ENCODE measurements at places on chromosomes 11 and 22.

GRCh38 chr22:36506637-36507517 is at the start of gene FOXRED2:
Gene FOXRED2 (minus strand): TSS chr22:36507040. CDS start chr22:36506422, 618 bp downstream.
- peak; percentile 98 for ATAC-seq

DNA sequence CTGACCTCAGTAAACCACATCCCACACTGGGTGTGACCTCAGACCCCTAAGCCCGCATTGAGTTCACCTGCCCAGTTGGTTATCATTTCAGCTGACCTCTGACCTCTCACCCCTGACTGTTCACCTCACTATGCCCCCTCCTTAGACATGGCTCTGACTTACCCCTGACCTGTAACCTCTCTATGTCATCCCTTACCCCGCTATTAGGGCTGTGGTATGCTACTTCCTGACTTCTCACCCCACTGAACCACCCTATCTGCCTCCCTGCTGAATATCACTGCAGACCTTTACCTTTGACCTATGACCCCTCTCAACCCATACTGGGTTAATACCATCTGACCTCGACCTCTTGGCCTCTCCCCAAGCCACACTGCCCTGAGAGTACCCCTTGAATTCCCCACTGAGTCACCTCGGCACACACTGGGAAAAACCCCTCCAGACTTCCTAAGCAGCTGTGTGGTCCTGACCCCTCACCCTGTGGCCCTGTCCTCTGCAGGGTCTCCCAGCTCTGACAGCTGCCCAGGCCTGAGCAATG is 8.3 kb downstream of the PLCB3 start:
- peak; percentile 71 for ATAC-seq

GRCh38 chr11:25535467-25536272 is 796.3 kb upstream of the ANO3 start:
- ATAC-seq: no peak

DNA sequence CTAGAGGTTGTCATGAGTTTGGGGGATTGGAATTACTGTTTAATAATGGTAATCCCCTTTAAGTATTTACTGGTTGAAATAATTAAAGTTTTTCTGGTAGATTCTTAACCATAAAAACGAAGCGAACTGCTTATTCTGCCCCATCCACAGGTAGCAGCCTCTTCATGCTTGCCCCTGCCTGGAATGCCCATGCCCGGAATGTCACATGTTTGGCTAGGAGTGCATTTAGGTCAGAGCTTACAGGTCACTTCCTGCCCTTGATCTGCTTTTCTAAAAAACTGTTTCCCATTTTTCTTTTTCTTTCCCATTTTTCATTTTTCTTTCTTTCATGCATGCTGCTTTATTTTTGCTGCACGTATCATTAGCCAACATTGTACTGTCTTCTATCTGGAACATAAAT is 69.1 kb downstream of the YAP1 start:
- ATAC-seq: no peak

DNA sequence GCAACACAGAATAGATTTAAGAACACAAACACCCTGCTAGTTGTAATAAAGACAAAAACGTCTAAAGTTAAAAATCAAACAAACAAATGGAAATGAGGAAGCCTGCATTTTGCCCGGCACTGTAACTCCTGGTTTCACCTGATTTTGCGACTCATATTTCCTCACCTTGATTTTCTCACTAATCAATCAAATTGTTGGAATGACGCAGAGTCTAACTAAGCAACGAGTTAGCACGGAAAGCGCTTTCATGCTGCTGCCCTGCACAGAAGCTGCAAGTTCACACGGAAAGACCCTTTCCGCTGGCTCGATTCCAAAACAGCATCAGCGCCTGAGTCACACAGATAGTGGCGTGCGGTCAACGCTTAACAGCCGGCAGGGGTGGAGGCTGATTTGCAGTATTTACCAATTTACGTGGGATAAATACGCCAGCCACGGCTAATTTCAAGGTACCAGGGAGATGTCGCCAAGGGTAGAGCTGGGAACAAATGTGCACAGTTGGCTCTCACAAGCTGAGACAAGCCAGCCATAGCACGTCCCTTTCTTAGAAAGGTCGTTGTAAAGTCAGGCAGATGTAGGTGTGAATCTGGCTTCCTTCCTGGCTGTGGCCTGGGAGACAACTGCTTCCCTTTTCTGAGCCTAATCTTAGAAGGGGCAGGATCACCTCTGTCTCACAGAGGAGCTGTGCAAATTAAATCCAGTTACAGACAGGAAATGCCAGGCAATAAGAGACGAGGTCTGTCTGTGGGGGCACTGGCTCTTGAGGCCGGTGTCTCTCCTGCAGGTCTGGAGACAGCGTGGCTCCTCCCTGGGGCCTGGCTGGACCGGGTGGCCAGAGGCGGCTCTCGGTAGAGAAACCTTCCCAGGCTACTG is 76.9 kb upstream of the TTLL12 start:
- peak; percentile 97 for ATAC-seq

- ATAC-seq: no peak
These were observed 9.4 kb downstream of the SUSD2 start for GRCh38 chr22:24190596-24191208.

DNA sequence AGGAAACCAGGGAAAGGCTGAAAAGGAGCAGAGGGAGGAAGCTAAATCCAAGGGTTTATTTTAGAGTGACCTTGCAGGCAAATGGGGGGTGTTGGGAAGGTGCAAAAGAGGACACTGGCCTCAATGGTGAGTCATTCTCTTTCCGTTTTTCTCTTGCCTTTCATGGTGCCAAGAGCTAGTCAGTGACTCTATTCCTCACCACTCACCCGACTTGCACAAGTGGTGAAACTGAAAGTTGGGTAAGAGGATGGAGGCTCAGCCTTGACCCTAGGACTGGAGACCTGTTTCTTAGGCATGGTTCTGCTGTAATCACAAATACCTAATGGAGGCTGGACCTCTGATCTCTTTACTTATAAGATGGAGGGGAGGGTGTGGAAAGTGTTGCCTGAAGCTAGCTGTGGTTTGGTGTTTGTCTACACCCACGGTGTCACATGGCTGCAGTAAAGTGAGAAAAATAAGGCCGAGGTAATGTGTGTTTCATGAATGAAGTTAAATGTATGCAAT is 67.3 kb upstream of the CREB3L1 start:
- peak; percentile 89 for ATAC-seq

DNA sequence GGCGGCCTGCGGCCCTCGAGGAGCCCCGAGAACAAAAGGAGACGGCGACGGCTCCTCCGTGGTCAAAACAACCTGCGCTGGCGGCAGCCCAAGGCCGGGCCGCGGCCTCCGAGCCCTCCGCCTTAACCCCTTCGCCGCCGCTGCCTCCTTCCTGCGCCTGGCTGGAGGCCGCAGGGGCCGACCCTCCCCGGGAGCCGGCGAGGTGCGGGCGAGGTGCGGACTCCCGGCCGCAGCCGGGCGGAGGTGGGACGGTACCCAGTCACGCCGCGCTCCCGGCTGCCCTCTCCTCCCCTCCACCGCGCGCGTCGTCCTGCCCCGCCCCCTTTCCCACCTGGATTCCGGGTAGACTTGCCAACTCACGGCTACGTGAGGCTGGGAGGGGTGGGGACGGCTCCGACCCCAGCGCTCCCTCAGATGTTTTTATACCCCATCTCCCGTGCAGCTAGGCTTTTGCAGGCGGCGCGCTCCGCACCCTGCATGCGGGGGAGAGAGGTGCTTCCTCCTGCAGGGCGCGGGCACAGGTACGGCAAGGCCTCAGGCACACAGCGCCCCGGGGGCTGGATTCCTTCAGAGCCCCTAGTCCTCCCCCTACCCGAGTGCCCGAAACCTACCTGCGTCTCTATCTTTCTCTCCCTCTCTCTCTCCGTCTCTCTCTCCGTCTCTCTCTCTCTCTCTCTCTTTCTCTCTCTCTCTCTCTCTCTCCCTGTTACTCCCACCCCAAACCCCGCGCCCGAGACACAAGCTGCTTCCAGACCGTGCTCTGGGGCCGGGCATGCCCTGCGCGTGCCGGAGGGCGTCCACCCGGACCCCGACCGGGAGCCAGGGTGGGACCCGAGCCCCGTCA is 2.0 kb downstream of the PDGFB start:
- peak; percentile 35 for ATAC-seq

Data from activated T-helper 17 cell treated with anti-CD3 and anti-CD28 coated beads, Interleukin-2, amount 50 U/mL, for 72 hours (primary cell).